COLO829 (cell line): ENCODE measurements at places on chromosomes 2 and 18.

DNA sequence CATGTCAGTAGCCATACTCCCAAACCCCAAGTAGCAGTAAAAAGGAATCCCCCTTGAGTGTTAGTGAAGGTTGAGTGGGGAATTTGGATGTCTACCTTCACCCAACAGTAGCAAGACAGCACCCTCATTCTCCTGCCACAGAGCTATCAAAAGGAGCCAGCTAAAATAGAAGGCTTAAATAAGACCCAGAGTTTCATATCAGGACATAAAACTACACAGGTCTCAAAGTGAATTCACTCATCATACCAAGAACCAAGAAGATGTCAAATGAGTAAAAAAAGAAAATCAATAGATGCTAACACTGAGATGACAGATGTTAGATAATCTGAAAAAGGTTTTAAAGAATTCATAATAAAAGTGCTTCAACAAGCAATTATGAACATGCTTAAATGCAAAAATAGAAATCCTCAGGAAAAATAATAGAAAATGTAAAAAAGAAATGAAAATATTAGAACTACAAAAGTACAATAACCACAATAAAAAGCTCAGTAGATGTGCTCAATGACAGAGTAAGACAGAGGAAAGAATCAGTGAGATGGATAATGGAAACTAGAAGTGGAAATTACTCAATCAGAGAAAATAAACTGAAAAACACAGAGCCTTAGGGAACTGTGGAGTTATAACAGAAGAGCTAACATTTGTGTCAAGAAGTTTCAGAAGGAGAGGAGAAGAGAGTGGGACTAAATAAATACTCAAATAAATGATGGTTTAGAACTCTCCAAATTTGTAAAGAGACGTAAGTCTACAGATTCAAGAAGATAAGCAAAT, 90.5 kb downstream of the EDAR start:
- no peak for DNase-seq

DNA sequence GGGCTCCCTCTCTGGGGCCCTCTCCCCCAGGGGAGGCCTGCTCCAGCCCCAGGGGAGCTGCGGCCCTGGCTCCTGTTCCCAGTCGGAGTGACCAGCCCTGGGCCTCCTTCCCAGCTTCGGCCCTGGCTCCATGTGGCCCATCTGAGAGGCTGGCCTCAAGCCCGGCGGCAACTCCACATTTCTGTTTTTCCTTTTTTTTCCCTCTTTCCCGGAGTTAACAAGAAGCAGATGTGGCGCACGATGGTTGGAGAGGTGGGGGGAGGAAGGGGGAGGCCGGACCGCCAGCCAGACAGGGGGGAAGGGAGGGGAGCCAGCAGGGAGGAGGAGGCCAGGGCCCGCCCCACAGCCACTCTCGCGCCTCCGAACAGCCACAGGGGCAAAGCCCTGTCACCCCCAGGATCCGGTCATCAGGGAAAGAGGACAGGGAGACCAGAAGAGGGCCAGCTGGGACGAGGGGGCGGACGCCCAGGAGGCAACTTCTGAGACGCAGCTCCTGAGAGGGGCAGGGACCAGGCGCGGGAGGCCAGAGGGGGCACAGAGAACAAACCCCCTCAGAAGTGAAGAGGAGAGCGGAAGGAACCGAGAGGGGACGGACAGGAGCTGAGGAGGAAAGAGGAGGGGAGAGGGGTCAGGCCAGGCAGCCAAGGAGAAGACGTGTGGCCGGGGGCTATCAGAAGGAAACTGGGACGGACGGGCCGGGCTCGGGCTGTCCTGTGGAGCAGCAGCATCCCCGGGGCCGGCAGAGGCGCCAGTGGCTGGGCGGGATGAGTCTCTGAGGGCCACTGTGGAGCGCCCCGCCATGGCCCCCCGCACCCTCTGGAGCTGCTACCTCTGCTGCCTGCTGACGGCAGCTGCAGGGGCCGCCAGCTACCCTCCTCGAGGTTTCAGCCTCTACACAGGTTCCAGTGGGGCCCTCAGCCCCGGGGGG, at the start of gene EMILIN1:
TSS of gene EMILIN1 (plus strand) at position 349 of the 928 bp plus-strand sequence. CDS start at position 800, 451 bp downstream.
- DNase-seq = no peak

DNA sequence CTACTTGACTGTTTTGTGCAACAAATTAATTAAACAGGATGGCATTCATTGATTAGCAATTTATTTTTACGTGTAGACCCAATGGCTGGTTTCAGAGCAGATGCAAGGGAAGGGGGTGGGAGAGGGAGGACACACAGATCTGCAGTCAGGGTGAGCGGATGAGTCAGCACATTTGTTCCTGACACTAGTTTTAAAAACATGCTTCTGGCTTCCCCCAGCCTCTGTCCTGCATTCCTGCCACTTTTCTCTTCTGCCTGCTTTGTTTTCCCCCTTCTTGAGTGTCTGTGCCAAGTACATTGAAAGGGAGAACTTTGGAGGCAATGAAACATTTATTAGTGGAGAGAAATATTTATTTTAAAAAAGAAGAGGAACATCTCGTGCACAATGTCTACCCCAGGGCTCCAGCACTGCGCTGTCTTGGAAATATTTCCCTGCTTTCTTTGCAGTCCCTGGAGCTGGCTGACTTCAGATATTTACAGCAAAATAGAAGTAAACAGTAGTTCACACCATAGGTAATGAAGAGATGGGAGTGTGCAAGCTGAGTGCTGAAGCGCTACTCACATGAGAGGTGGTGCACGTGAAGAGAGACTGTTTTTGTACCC, 52.2 kb downstream of the NRP2 start:
- DNase-seq = no peak

DNA sequence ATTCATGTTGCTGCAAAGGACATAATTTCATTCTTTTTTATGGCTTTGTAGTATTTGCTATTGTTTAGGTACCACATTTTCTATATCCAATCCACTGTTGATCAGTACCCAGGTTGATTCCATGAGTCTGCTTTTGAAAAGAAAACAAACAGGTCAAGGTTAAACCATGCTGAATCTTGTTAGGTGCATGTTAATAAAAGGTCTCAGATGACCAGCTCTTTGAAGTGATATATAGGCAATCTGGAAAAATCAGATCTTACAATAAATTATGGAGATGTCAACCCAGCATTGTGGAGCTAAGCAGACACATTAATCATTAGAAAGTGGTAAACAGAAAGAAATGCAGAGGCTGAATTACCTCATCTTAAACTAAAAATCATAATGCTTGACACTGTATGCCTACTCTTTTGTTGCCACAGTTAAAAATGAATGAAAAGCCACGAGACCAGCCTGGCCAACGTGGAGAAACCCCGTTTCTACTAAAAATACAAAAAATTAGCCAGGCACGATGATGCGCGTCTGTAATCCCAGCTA, 246.0 kb downstream of the CTNNA2 start:
- no peak for DNase-seq

DNA sequence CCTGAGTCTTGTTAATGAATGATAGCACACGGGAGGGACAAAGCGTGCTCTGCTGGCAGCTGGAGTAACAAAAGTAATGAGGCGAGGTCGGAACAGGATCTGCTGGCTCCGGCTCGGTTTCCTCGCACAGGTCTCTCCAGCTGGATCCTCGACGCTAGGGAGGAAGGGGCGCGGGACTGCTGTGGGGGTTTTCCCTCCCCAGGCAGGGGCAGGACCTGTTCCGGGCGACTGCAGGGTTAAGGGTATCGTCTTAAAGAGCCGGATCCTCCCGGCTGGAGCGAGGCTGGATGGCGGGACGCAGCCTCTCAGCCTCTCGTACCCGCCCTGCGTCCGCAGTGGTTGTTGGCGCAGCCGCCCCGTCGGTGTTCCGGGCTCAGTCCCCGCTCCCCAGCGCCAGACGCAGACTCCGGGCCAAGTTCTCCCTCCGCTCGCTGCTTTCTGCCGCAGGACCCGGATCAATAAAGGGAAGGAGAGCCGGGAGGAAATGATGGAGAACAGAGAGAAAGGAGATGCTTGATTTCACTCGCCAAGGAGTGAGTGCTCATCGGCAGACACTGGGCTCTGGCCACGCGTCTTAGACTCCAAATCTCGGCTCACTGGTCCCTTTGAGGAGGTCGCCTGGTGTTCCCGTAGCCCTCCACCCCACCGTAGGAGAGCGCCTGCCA, 1.1 kb upstream of the LIPG start:
- DNase-seq = no peak

GRCh38 chr2:48750128-48750739, 5.3 kb downstream of the LHCGR start:
- DNase-seq = no peak

GRCh38 chr2:158988501-158988900, 20.1 kb downstream of the TANC1 start:
- no peak for DNase-seq

GRCh38 chr2:227035711-227036367, 128.2 kb downstream of the COL4A4 start:
- no peak for DNase-seq

GRCh38 chr18:23824240-23824639, 135.0 kb downstream of the LAMA3 start:
- DNase-seq = no peak

GRCh38 chr2:25806941-25807340, 71.3 kb downstream of the ASXL2 start:
- no peak for DNase-seq

DNA sequence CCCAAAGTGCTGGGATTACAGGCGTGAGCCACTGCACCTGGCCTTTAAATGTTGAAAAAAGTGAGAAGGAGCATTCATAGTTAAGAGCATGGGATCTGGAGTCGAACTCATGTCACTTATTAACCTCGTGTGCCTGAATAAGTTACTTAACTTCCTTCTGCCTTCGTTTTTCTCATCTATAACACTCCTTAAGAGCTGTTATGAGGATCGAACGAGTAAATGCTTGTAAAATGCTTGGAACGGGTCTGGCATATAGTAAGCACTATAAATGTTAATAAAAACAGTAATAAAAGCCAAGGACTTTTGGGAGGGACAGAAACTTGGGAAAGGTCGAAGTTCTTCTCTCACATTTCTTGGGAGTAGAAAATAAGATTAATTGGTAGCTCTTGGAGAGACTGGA, 40.8 kb downstream of the RAB10 start:
- DNase-seq = no peak

GRCh38 chr2:156436497-156437085, 412 bp downstream of the GPD2 start:
- no peak for DNase-seq

- DNase-seq = no peak
Measured at GRCh38 chr2:215136669-215137328, 1.6 kb downstream of the ABCA12 start.

GRCh38 chr2:94955702-94956101, 69.8 kb upstream of the MAL start:
- no peak for DNase-seq

GRCh38 chr2:65604246-65604645, 171.8 kb upstream of the SPRED2 start:
- DNase-seq = no peak

- no peak for DNase-seq
Measured at GRCh38 chr2:107259408-107260195, 373.6 kb upstream of the ST6GAL2 start.

GRCh38 chr2:18373664-18374063, 186.8 kb downstream of the RDH14 start:
- no peak for DNase-seq

- no peak for DNase-seq
Measured at GRCh38 chr2:8539743-8540551, 141.9 kb upstream of the ID2 start.

- no peak for DNase-seq
Measured at GRCh38 chr2:5125017-5125730, 567.0 kb upstream of the SOX11 start.

DNA sequence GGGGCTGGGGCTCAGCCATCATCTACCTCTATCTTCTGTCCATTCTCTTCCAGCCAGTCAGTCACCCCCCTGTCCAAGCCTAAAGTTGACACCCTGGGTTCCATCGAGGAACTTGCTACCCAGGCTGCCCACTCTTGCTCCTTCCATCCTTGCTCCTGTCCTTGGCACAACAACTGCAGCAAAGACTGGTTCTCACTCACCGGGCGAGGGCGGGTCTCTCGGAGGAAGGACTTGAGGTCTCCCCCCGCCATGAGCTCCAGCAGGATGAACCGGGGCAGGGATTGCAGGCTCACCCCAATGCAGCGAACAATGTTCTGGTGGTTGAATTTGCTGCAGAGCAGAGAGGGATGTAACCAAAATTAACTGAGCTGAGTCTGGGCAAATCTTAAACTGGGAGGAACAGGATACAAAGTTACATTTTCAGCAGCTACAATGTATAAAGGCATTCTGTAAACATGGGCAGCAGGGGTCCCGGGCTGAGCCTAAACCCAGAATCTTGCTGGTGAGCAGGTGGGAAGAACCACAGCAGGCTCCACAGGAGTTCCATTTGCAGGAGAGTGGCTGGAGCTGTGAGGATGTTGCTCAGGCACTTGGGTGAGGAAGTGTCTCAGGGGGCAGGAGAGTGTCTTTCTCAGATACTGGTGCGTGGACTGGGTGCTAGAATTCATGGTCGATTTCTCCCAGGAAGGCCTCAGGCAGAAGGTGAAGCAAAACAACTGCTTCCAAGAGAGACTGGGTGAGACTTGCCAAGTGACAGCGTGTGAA, 105.5 kb downstream of the CLIP4 start:
- no peak for DNase-seq

DNA sequence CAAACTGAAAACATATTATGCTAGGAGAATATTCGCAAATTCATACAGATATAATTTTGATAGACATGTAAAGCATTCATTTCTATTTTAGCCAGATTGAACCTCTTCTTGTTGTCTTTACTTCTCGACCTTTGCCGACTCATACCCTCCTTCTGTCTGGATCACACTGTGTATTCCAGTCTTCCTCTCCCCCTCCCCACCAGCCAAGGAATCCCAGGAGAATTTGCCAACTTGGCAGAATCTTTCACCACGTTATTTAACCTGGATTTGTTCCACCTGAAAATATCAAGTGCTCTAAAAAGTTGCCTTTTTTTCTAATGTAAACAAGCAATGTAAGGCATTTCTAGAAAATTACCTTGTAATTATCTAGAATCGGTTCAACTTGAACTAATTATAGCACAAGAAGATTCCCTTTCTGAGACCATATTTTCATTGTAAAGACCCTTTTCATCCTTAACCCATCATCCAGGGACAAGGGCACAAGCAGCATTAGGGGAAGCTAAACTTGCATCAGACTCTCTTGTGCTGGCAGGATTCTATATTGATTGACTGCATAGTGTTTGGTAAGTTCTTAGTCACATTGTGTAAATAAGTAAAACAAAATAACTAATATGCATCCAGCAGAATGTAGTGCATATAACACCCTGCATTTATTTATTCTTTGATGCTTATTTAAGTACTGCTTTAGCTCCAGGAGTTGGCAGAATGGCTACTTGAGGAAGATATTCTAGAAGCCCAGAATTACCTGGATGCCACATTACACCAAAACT, 1328.7 kb upstream of the NXPH2 start:
- DNase-seq = no peak

GRCh38 chr2:29005331-29005730, 24.2 kb downstream of the TOGARAM2 start:
- DNase-seq = no peak

- DNase-seq = no peak
Measured at GRCh38 chr18:48693625-48694262, 154.9 kb downstream of the CTIF start.

DNA sequence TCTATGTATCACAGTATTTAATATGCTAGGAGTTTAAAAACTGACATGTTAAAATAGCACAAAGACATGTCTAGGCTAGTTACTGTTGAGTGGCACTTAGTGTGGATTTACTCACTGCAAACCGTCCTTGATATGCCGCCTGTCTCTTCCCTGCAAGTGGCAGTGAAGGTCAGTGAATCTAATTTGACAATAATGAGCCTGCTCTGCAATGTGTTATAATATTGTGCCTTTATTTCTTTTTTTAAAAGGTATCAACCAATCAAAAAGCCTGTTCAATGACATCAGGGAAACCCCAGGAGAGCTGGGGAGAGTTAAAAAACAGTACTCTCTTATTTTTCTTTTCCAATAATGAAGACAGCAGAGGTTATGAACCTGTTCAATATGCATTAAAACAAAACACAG, 384.1 kb downstream of the ERBB4 start:
- no peak for DNase-seq
